Stimulated activated CD8-positive, alpha-beta memory T cell treated with anti-CD3 and anti-CD28 coated beads, Interleukin-4, amount 100 ng/mL, for 1 hour (primary cell): ENCODE measurements at places on chromosomes 4 and X.

DNA sequence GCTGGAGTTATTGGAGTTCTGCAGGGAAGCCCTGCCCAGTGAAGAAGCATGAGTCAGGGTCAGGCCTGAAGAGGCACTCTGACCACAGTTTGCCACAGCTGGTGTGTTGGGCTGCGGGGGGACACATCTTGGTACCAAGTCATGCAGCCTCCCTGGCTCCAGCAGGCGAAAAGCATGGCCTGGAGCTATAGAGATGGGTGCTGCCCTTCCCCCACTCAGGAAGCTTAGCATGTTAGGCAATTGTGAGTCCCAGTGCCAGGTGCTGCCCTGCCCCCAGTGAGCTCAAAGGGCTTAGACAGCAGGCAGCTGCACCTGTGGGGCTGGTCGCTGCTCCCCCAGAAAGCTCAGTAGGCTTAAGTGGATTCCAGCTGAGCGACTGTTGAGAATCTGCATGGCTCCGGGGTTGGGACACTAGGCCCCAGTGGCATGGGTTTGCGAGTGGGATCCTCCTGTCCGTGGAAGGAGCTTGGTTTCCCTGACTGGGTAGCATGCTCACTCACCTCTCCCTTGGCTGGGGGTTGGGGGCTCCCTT is 755.5 kb downstream of the GLUD2 start:
- DNase-seq = no peak

- DNase-seq = no peak
Measured at GRCh38 chr4:23034731-23035130, 342.0 kb downstream of the GBA3 start.

GRCh38 chrX:106510713-106511403 is 100.9 kb upstream of the RADX start:
- no peak for DNase-seq

- no peak for DNase-seq
Measured at GRCh38 chr4:100287534-100287933, 97.3 kb upstream of the DDIT4L start.

- DNase-seq = no peak
Measured at GRCh38 chrX:9055354-9055753, 21.4 kb upstream of the FAM9B start.

DNA sequence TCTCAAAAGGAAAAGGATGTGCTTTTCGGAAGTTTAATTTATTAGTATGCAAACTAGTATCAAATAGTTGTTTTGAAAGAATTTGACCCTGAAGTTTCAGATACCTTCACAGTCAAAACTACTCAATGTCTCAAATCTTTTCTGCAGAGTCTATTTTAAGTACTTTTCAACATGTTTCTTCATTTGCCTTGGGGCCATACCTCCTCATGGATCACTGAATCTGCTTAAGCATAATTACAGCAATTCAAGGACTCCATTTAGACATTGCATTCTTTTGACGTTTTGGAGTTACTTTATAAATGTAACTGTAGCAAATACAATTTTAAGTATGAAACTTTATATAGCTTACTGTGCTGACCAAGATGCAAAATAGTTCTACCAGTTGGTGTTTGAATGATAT is 25.5 kb downstream of the PALLD start:
- no peak for DNase-seq

GRCh38 chr4:113851816-113852215 is 90.3 kb upstream of the CAMK2D start:
- DNase-seq = no peak

- DNase-seq = no peak
Measured at GRCh38 chr4:53716011-53716410, 124.7 kb upstream of the LNX1 start.

- no peak for DNase-seq
Measured at GRCh38 chr4:163121689-163122088, 45.0 kb downstream of the NAF1 start.

- DNase-seq = no peak
Measured at GRCh38 chr4:25632135-25632534, 23.5 kb upstream of the SLC34A2 start.

DNA sequence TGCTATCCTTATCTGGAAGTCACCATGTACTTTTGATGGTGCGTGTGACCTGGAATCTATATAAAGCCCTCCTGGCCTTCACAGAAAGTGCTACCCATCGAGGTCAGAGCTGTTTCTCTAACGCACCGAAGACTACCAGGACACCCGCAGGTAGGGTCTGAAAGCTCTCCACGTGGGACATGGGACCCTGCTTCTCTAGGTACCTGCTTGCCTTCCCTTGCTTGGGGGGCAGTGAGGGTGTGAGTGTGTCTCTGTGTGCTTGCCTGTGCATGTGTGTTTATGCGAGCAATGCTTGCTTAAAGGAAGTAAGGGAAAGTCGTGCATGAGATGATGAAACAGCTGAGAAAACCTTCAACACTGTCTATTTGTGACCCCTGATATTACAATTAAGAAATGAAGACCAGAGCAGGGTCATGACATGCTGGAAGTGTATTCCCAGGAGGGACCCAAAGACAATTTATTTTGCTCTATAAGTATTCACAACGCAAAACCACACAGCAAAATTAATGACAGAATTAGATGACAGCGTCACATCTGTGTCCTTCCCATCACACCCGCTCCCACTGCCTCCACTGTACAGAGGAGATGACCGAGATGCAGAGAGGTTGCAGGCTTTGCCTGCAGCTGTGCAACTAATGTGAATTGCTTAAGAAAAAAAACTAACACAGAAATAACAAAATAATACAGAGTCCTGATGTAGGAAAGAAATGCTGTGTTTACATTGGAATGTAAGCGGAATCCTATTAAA is 76.4 kb upstream of the HELT start:
- no peak for DNase-seq

GRCh38 chr4:112099701-112100297 is 45.5 kb upstream of the FAM241A start:
- no peak for DNase-seq
